T-helper 2 cell treated with Interferon-gamma antibody and Interleukin-4, amounts not matched to agents 5 μg/mL and 100 μg/mL, for 36 hours (primary cell): ENCODE measurements at places on chromosomes 6 and 20.
A peak's percentile ranks its signal among the peaks of the same experiment; 100 is the strongest.

DNA sequence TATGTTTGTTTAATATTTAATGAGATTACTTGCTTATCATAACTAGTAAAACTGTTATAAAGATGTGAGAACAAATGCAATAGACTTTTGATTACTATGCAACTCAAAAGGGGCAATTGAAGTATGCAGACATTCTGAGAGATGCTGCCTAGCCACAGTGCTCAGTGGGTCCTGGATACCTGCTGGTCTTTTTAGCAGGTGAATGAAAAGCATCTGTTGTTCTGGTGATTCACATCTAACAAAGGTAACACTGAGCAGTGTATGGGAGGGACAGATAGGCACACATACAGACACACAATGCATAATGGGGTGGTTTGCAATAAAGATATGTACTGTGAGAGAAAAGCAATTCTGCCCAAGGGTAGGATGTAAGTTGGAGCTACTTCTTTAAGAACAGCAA, 46.9 kb downstream of the OGFRL1 start:
- no peak for DNase-seq
- peaks cover 7% of the 10 kb centered on the region for H3K27me3 ChIP-seq
- H3K4me3 ChIP-seq = no peak overlapping the region
- peaks cover 3% of the 10 kb centered on the region for H3K4me1 ChIP-seq
- H3K36me3 ChIP-seq = no peaks in the 10 kb centered on the region

DNA sequence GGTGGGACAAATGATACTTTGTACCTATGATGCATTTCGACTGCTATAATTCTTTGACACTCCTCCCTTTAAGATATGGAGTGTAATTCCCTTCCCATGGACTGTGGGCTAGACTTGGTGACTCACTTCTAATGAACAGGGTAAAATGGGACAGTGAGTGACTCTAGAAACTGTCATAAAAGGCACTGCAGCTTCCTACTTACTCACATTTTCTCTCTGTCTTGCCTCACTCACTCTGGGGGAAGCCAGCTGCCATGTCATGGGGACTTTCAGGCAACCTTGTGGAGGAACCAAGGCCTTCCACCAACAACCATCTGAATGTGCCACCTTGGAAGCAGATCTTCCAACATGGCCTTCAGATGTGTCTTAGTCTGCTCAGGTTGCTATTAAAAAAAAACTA, 12.9 kb upstream of the GFOD1 start:
- H3K36me3 ChIP-seq = no peaks in the 10 kb centered on the region
- no peak for DNase-seq
- peaks cover 2% of the 10 kb centered on the region for H3K4me1 ChIP-seq
- H3K27me3 ChIP-seq = no peaks in the 10 kb centered on the region
- no peak overlapping the region for H3K27ac ChIP-seq
- H3K4me3 ChIP-seq = no peak overlapping the region

DNA sequence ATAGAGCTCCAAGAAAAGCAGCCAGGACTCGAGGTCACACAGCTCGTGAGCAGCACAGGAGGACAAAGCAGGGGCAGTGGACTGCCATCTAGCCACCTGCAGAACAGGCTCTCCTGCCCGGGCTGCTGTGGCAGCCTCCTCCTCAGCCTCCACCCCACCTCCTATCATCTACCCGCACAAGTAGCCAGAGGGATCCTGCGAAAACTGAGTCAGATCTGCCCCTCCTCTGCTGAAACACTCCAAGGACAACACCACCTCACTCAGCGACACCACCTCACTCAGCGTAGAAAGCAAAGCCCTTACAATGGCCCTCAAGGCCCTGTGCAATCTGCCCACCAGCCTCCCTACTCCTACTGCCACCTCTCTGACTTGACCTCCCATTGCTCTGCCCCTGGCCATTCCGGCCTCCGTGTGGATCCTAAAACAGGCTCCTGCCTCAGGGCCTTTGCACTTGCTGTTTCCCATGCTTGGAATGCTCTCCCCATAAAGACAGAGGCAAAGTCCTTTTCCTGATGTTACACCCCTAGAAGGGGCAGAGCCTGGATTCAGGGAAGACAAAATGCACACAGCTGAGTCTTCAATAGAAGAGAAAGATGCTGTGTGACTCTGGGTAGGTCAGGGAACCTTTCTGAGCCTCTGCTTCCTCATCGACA, 19.3 kb downstream of the PREX1 start:
- H3K27me3 ChIP-seq = peaks cover 2% of the 10 kb centered on the region
- H3K4me1 ChIP-seq = no peaks in the 10 kb centered on the region
- H3K36me3 ChIP-seq = peaks cover 24% of the 10 kb centered on the region
- no peak for DNase-seq
- no peak overlapping the region for H3K4me3 ChIP-seq
- no peak overlapping the region for H3K27ac ChIP-seq

DNA sequence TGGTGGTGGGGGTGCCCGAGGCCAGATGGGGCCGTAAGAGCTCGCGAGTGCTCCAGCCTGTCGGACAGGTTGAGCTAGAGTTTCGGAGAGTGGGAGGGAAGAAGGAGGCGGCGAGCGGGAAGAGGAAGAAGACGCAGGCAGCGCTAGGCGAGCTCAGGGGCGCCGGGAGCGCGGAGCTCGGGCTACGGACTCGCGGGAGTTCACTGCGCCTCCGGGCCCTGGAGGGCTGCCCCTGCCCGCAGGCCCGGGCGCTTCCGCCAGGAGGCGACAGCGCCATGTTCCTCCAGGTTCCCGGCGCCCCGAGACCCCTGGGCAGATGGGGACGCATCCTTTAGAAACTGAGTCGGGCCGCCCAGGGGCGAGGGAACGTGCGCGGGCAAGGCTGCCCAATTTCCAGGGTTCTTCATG, 984 bp downstream of the TFAP2C start:
- no peak overlapping the region for H3K27ac ChIP-seq
- H3K4me1 ChIP-seq = peaks cover 7% of the 10 kb centered on the region
- H3K27me3 ChIP-seq = peaks cover 81% of the 10 kb centered on the region
- H3K36me3 ChIP-seq = no peaks in the 10 kb centered on the region

GRCh38 chr20:40319741-40320516, 369.1 kb downstream of the MAFB start:
- DNase-seq = no peak
- no peaks in the 10 kb centered on the region for H3K4me1 ChIP-seq
- H3K36me3 ChIP-seq = no peaks in the 10 kb centered on the region
- no peaks in the 10 kb centered on the region for H3K27me3 ChIP-seq
- H3K4me3 ChIP-seq = no peak overlapping the region

DNA sequence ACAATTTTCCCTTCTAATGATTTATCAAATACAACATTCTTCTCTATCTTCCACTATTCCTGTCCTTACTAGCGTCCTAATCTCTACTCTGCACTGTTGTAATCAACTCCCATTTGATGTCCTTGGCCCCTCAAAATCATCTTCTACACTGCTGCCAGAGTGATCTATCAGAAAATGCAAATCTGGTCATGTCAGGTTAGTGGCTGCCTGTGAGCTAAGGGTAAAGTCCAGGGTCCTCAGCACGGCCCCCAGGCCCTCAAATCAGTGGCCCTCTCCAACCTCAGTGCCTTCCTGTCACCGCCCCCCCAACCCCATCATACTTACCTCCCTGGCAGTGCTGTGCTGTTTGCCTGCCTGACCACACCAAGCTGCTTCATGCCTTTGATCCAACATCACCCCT, 3.8 kb downstream of the LYRM4 start:
- DNase-seq = no peak
- H3K36me3 ChIP-seq = peaks cover 12% of the 10 kb centered on the region
- no peaks in the 10 kb centered on the region for H3K27me3 ChIP-seq

- H3K4me3 ChIP-seq = no peak overlapping the region
- DNase-seq = no peak
- H3K27ac ChIP-seq = no peak overlapping the region
- no peaks in the 10 kb centered on the region for H3K36me3 ChIP-seq
Measured at GRCh38 chr20:39289316-39289715, 327.2 kb downstream of the DHX35 start.

GRCh38 chr6:82362878-82363427, 664 bp upstream of the TPBG start:
- H3K27me3 ChIP-seq = peaks cover 61% of the 10 kb centered on the region
- H3K36me3 ChIP-seq = no peaks in the 10 kb centered on the region
- H3K4me3 ChIP-seq = peak overlapping the region; percentile 74
- H3K27ac ChIP-seq = no peak overlapping the region
- H3K4me1 ChIP-seq = peaks cover 9% of the 10 kb centered on the region

- H3K4me1 ChIP-seq = peaks cover 48% of the 10 kb centered on the region
- peak overlapping the region; percentile 84 for H3K4me3 ChIP-seq
- H3K27me3 ChIP-seq = peaks cover 19% of the 10 kb centered on the region
- peak; percentile 32 for DNase-seq
Measured at GRCh38 chr20:62602550-62602949, 39.8 kb upstream of the SLCO4A1 start.

- no peak for DNase-seq
- no peak overlapping the region for H3K4me3 ChIP-seq
- H3K27me3 ChIP-seq = peaks cover 70% of the 10 kb centered on the region
Measured at GRCh38 chr6:112298021-112298745, 43.8 kb upstream of the LAMA4 start.

GRCh38 chr6:148593130-148593812, 153.6 kb upstream of the UST start:
- no peaks in the 10 kb centered on the region for H3K4me1 ChIP-seq
- DNase-seq = no peak
- H3K4me3 ChIP-seq = no peak overlapping the region
- H3K27ac ChIP-seq = no peak overlapping the region

GRCh38 chr6:34974249-34974642, 85.2 kb downstream of the ANKS1A start:
- no peaks in the 10 kb centered on the region for H3K4me1 ChIP-seq
- H3K27me3 ChIP-seq = no peaks in the 10 kb centered on the region
- H3K36me3 ChIP-seq = no peaks in the 10 kb centered on the region
- DNase-seq = no peak
- no peak overlapping the region for H3K4me3 ChIP-seq

DNA sequence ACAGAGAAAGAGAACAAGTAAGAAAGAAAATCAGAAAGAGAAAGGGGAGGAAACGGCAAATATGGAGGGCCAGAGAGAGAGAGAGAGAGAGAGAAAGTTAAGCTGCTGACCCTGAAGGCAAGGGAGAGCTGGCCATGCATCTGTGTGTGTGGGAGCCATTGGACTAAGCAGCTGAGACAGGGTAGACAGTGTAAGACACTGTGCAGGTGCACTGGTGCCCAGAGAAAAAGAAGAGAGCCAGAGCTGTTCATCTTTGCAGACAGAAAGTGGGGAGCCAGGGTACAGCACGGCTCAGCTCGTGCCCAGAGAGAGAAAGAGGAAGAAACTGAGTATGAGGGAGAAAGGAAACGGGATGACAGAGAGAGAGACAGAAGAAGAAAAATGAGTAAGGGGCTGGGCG, 24.2 kb upstream of the ZNF318 start:
- peaks cover 17% of the 10 kb centered on the region for H3K4me1 ChIP-seq
- H3K36me3 ChIP-seq = no peaks in the 10 kb centered on the region
- H3K27ac ChIP-seq = no peak overlapping the region
- no peak for DNase-seq
- H3K27me3 ChIP-seq = peaks cover 62% of the 10 kb centered on the region

DNA sequence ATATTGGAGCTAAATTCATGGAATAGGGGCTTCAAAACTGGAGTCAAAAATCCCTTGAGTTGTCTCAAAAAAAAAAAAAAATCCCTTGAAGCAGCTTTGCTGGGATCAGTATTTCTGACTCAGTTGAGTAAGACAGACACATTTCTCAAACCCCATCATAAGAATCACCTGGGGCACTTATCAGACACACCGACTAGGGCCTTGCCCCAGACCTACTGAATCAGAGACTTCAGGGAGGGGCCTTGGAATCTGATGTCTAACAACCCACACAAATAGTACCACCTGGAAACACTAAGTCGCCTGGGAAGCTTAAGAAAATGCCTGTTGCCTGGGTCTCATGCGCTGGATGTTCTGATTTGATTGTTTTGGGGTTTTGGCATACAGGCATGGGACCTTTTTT, 44.9 kb upstream of the RNF144B start:
- DNase-seq = no peak
- no peaks in the 10 kb centered on the region for H3K36me3 ChIP-seq
- peaks cover 4% of the 10 kb centered on the region for H3K27me3 ChIP-seq
- no peaks in the 10 kb centered on the region for H3K4me1 ChIP-seq
- H3K27ac ChIP-seq = no peak overlapping the region

GRCh38 chr20:33070111-33071053, 9.1 kb upstream of the BPIFB4 start:
- no peak for DNase-seq
- no peaks in the 10 kb centered on the region for H3K27me3 ChIP-seq
- no peaks in the 10 kb centered on the region for H3K4me1 ChIP-seq
- H3K27ac ChIP-seq = no peak overlapping the region

GRCh38 chr20:9281803-9282202, 212.9 kb downstream of the PLCB4 start:
- no peaks in the 10 kb centered on the region for H3K27me3 ChIP-seq
- no peaks in the 10 kb centered on the region for H3K4me1 ChIP-seq
- no peak overlapping the region for H3K4me3 ChIP-seq
- no peaks in the 10 kb centered on the region for H3K36me3 ChIP-seq
- DNase-seq = no peak

GRCh38 chr6:105763866-105764265, 322.3 kb upstream of the PRDM1 start:
- peaks cover 18% of the 10 kb centered on the region for H3K4me1 ChIP-seq
- no peak for DNase-seq
- peaks cover 6% of the 10 kb centered on the region for H3K36me3 ChIP-seq

DNA sequence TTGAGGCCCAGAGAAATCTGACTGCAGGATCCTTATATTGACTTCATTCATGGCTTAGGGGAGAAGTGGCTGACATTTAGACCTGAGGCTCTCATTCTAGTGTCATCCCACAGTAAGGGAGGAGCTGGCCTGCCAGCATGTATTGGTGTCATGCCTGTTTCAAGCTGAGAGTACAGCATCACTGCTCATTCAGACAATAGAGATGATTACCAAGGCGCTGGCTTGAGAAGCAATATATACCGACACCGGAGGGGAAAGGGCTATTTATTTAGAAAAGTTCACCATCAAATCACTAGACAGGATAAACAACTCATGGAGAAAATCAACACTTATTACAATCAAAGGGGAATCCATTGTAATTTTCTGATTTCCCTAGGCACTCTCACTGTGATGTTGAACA, 84.4 kb upstream of the HDAC2 start:
- DNase-seq = no peak
- no peaks in the 10 kb centered on the region for H3K36me3 ChIP-seq
- H3K27me3 ChIP-seq = no peaks in the 10 kb centered on the region
- H3K27ac ChIP-seq = no peak overlapping the region
- H3K4me3 ChIP-seq = no peak overlapping the region

- H3K4me1 ChIP-seq = peaks cover 9% of the 10 kb centered on the region
- DNase-seq = no peak
- H3K4me3 ChIP-seq = no peak overlapping the region
Measured at GRCh38 chr20:41334036-41334435, 6.6 kb upstream of the LPIN3 start.
